ENCODE measurements at places on chromosomes 13 and 19. TPM values are rescaled to one million over a fixed set of nuclear protein-coding genes. Genes with fewer than 3 reads are reported as not detected.

C1QTNF9 gene
- total RNA-seq: 0.25 TPM

SPART gene
- total RNA-seq: 66.1 TPM

CRX gene
- total RNA-seq: not detected

IZUMO2 gene
- total RNA-seq: not detected

PCSK4 gene
- total RNA-seq: 5.3 TPM

TEX29 gene
- total RNA-seq: not detected

LYPD3 gene
- 1.7 TPM for total RNA-seq

PNMA8B gene
- total RNA-seq: 1.3 TPM

OR7C1 gene
- 0.19 TPM for total RNA-seq

PABPC3 gene
- 0.22 TPM for total RNA-seq

NXNL1 gene
- total RNA-seq: not detected

KIR2DL1 gene
- total RNA-seq: 0.25 TPM

GPC5 gene
- total RNA-seq: 0.47 TPM
